ENCODE measurements at places on chromosomes 5 and 9.
A peak's percentile ranks its signal among the peaks of the same experiment; 100 is the strongest.

DNA sequence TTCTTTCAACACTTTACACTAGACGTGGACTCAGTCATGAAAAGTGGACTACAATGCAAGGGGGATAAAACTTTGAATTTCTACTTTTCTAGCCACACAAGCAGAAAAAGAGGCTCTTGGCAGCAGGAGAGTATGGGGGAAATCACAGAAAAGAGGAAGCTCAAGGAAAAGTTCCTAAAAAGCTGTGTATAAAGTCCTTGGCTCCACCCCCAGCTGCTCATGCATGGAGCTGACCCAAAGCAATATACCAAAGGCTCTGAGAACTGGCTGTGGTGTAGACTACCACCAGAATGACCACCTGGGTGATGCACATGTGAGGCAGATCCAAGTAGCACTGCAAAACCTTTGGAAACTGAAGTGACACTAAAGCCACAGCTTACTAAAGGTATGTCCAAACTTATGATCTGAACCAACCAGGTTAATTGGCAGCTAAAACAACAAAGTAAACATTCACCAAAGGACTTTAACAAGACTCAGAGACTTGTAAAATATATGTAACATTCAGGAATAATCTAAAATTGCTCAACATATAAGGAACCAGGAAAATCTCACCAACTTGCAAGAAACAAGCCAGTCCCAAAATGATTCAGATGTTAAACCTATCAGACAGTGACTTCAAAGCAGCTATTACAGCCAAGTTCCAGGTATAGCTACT is 55.5 kb upstream of the RASGRF2 start:
- no peak for DNase-seq

- DNase-seq: no peak
Observed at GRCh38 chr5:83718195-83718825, 2.3 kb downstream of the HAPLN1 start.

DNA sequence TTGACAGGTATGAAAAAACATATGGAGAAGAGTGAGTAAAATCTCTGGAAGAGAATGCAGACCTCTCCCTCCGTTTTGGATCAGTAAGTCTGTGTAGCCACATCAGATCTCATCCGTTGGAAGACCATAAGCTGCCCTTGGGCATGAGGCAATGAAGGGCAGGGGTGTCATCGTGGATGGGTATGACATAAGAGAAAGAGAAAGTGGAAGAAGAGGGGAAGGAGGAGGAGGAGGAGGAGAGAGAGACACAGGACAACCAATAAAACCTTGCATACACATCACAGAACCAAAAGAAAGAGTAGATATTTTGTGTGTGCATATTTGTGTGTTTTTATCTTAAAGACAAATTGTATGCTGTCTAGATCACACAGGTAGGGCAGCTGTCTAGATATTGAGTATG is 50.7 kb downstream of the PRRC1 start:
- no peak for DNase-seq

GRCh38 chr9:92429836-92430235 is 5.6 kb upstream of the OMD start:
- no peak for DNase-seq

DNA sequence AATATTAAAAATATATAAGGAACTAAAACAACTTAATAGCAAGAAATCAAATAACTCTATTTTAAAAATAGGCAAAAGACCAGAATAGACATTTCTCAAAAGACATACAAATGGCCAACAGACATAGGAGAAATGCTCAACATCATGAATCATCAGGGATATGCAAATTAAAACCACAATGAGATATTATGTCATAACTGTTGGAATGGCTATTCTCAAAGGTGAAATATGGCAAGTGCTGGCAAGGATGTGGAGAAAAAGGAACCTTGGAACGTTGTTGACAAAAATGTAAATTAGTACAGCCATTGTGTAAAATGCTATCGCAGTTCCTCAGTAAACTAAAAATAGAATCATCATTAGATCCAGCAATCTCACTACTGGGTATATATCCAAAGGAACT is 468.5 kb downstream of the NFIB start:
- DNase-seq: peak; percentile 3

DNA sequence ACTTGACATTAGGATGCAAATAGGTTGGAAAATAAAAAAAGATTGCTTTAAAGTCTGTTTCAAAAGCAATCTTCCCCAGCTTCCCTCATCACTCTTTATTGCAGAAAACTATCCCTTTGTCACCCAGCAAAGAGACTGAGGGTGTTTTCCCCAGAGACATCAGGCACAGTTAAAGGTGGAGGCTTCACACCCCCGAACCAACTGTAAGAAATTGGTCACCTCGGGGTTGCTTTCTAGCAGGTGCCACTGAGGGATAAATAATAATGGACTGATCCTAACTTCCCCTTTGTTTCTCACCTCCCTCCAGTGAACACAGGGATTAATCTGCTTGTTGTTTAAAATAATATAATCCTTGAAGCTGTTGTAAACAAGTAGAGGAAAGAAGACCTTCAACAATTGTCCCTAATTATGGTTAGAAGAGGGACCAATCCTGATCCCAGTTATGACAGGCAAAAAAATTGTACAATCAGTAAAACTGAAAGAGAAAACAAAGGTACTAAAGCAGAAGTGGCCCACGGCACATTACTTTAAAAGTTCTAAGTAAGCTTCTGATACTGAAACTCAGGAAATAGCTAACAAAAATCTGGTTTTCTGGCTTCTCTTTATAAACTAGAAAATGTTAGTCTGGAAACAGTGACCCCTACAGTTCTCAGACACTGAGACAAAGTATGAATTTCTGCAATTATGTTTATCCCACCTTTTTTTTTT is 6.6 kb upstream of the PCSK1 start:
- no peak for DNase-seq

GRCh38 chr9:20466328-20467008 is 155.8 kb downstream of the MLLT3 start:
- no peak for DNase-seq

DNA sequence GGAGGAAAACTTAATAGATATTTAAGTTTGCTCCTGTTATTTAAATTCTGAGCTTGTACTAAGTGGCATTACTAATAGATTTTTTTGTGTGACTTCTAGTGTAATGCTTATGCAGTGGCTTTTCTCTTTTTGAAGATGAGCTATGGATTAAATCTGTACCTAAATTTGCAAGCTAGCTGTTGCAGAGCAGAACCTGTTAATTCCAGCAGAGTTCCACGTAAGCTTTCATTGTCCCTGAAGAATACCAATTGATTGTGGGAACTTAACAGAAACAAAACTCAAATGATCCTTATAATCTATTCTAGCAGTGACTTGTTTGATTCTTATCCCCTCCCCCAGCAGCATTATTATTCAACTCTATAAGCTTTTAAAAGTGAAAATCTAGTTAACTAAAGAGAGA is 51.7 kb downstream of the MAN2A1 start:
- no peak for DNase-seq

- DNase-seq: no peak
Observed at GRCh38 chr5:123441408-123441807, 18.2 kb upstream of the CEP120 start.

DNA sequence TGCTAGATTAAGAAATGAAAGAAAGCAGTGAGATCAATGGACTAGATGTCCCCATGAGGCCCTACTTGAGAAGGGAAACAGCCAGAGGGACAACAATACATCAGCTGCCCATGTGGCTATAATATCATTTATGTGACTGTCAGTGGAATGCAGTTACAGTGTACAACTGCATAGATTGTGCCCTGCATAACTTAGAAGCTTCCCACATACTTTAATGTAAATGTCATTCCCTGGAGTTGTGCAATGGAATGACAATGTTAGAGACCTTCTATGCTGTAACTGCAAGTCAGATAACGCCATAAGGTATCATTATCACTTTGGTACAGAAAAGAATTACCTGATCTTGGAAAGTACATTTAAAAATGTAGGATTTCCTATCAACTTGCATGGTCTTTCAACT is 67.4 kb downstream of the FBN2 start:
- DNase-seq: no peak

DNA sequence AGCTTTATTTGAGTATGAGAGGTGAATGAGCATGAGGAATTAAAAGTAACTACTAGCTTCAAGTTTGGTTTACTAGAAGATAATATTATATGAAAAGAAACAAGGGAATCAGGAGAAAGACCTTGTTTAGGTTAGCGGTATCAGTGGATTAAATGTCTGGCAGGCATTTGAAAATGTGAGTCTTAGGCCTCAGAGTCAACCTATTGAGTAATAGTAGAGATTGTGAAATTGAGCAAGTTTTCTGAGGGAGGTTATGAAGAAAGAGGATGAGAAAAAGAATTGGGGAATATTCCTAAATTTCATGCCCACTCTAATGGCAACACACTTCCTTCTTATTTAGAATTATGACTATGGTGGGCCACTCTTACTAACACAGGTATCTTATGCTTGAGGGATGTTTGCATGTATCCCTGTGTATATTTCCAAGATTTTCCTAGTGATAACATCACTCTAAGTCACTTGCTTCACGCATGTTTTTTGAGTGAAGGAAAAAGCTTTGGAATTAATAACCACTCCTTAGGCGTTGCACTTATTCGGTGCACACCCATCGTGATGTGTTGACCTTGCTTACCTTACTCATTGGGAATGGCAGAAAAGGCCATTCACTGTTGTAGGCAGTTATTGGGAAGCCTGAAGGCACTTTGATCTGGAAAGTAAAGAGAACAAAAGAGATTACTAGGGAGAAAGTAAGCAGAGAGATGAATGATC is 8.2 kb upstream of the ELL2 start:
- no peak for DNase-seq

DNA sequence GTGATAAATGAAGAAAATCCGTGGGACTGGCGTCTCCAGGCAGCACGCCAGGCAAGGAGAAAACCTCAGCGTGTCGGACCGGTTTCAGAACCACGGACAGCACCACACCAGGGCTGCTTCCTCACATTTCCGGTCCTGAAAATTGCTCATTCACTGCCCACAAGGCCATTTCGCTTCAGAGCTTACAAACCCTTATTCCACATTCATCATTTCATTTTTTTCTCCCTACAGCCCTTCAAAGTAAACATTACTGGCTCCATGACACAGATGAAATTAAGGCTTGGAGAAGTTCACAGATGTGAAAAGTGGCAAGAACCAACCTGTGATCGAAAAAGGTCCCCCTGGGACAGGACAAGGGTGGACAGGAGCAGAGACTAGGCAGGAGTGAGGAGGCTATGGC is 1.5 kb upstream of the GPRIN1 start:
- DNase-seq: peak; percentile 66

GRCh38 chr5:134083517-134083916 is 31.0 kb upstream of the TCF7 start:
- no peak for DNase-seq

DNA sequence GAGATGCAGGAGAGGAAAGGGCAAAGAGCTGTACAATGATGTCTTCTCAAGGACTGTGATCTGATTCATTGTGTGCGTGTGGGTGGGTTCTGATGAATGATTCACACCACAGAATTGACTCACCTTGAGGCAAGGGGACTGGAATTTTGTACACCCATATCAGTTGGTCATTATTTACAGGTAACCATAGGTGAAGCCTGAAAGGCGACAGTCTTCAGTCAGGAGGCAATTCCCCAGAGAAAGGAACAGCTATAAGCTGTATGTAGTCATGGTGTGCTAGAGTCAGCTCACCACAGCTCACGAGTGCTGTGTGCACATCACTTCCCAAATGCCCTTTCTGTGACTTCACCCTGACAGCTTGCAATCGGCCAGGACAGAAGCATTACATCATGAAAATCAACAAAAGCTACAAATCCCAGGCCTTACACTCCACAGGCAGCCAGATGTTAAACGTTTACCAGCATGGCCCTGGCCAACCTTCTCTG is 87.6 kb upstream of the RPS23 start:
- peak; percentile 38 for DNase-seq

GRCh38 chr9:111916234-111916645 is 19.6 kb downstream of the UGCG start:
- DNase-seq: no peak

GRCh38 chr9:15157381-15157780 is 149.6 kb downstream of the TTC39B start:
- no peak for DNase-seq

DNA sequence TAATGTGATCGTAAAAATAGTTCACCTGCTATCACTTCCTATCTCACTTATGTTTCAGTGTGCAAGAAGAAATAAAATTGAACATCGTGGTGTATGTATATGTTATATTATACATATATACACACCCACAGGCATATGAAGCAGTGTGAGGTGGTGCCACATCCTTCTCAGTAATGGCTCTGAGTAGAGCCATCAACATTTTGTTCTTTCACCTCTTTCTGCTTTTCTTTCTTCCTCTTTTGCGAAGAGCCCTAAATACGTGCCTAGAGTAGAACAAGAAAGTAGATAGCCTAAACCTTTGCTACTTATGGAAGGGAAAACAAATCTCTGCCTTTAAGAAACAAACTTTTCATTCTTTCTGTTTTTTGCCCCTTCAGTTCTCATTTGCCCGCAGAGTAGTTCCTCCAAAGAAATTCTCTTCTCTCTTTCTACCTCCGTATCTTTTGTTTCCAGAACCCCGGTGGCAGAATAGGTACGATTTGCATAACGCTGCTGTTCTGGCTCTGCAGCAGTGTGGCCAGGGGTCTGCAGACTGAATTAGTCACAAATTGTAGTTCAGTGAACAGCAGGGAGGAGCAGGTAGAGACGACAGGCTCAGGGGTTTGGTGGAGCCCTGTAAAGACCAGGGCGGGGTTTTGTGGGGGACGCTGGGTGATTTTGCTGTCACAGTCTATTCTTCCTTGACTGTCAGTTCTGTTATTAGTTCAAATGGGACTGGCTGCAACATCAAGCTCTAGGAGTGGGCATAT is 40.5 kb upstream of the PJA2 start:
- DNase-seq: no peak

- no peak for DNase-seq
Observed at GRCh38 chr5:177300236-177300880, 3.2 kb downstream of the RAB24 start.

DNA sequence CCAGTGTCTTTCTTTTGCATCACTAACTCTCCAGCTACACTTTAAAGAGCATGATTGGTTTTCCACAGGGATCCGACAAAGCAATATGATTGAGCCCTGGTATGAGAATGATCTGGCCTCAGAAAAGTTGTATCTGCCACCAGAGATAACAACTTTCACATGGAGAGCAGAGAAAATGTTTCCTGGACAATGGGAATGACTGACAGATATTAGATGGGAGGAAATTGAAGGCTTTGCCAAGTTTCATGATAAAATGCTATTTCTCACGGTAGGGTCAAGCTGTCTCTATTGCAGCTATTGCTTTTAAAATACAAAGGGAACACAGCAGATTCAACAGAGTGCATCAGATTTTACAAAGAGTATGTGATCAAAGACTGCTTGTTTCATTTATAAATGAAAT is 56.4 kb upstream of the GLIS3 start:
- DNase-seq: no peak
